ENCODE measurements at places on chromosomes 6 and 20.

DNA sequence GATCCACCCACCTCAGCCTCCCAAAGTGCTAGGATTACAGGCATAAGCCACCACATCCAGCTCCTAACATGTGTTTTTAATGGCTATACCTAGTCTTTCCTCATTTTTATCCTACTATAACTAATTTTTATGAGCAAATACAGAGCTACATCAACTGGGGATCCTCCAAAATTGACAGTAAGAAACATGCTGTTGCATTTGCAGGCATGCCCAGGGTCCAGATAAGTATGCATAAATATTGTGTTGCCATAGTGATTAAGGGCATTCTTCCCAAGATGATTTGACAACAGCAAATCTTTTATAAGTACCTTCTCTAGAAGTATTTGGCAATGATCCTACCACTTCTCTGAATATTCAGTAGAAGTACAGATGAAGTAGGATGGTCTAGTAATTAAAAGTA, 41.9 kb upstream of the MOXD1 start:
- no peak for DNase-seq

DNA sequence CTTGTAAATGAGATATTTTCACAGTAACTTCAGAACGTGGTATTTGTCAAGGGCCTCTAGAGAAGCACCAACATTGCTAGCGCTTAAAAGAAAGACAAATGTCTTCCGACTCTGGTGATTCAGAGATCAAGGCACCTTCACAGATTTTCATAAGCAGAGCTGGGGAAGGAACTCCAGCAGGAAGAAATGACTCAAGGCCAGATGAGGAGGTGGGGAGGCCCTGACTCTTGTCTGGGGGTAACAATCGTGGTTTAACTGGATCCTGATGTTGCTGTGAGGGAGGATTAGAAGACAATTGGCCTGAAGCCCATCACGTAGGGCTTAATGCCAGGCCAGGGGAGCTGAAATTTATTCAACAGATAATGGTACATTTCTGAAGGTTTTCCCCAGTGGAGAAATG, 122.9 kb upstream of the QKI start:
- DNase-seq = no peak

DNA sequence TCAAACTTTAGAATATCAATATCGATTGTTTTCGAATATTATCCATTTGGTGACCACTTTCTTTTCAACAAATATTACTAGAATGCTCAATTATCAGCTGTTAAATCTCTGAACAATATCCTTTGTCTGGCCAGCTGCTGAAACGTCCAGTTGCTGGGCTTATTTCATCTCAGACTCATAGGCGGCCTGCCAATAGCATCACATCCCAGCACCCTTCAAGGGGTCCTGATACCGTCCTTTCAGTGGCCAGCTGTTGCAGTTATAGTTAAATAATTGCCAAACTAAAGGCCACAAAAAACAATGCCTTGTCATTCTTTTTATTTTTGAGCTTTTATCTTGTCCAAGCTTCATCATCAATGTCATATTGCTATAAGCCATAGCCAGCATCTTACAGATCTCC, 1006.8 kb upstream of the MANEA start:
- no peak for DNase-seq

- no peak for DNase-seq
These were observed 162.7 kb upstream of the MLN start for GRCh38 chr6:33966536-33966935.

DNA sequence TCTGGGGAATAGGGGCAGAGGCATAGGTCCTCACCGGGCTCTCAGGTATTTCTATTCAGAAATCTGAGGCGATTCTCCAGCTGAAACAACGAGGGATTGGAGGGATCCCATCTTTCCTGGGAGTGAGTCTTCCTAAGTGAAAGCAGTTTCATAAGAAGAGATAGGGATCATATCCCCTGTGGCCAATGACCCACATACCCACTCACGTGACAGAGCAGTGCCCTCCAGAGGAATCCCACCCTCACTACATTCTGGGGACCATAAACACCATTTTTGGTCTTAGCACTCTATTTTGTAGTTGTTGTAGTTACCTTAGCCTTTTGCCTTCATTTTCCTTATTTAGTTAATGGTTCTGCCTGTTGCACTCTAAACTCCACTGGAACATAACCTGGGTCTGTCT, 121.1 kb downstream of the GPR63 start:
- DNase-seq = no peak

- no peak for DNase-seq
These were observed 15.2 kb downstream of the DEF6 start for GRCh38 chr6:35312807-35313206.

DNA sequence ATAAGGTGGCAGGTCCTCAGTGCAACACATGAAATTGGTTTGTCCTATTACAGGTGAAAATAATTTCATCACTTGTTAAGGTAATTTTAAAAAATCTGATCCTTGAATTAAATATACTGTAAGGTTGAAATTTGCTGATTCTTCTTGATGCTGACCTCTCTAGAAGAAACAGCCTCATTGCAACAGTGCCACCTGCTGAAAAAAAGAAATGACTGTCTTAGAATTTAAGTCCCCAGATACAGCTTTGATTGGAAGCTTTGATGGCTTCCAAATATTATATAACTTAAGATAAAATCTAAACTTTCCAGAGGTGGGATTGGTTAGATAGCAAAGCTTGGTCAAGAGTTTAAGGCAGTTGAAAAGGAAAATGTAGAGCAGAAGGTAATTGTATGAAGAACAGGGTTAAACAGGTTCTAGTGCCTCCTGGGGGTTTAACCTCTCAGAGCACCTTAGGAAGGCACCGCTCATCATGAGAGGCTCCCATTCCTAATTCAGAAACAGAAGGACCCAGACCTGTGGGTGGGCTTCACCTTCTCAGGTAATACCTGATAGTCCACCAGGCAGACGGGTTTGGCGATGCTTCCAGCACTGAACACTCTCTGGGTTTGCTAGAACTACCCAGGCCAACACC, 401.0 kb downstream of the PAX1 start:
- no peak for DNase-seq

GRCh38 chr6:69090132-69090531, 455.1 kb downstream of the ADGRB3 start:
- DNase-seq = no peak

DNA sequence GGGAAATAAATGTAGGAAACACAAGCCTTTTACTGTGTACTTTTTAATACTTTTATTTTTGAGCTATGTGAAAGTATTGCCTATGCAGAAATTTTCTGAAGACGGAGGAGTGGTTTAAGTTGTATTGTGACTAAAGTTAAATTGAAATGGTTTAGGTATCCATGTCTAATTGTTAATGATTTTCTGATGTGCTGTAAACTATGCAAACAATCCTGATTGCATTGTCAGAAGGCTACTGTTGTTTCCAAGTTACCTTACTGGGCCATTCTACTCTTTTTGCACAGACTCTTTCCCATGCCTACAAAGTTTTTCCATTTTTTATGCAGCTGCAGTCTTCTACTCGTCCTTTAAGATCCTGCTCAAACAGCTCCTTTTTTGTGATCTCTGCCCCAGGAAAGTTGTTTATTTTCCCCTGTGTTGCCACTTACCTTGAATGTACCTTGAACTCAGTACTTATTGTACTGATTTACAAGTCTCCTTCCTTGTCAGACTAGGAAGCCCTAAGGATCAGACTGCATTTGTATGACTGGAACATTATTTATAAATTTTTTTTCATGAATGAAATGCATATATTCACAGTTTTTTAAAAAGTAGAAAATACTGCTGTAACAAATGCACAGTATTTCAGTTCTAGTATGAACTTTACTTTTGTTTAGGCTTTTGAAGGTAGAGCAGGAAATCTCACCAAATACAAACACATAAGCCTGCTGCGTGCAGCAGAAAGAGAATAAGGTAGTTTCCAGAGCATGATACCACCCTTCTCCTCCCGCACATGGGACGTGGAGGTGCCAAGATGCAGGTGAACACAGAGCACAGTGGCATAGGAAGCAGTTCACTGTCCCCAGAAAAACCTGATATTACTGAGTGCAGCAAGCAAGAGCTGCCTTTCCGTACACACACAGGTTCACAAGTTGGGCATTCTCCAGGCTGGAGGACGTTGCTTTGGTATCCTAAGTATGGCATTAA, 97.8 kb downstream of the CRYBG1 start:
- DNase-seq = no peak

GRCh38 chr6:84052883-84053241, 19.3 kb downstream of the MRAP2 start:
- DNase-seq = no peak

- DNase-seq = no peak
These were observed 161.8 kb downstream of the DLL1 start for GRCh38 chr6:170128811-170129681.

DNA sequence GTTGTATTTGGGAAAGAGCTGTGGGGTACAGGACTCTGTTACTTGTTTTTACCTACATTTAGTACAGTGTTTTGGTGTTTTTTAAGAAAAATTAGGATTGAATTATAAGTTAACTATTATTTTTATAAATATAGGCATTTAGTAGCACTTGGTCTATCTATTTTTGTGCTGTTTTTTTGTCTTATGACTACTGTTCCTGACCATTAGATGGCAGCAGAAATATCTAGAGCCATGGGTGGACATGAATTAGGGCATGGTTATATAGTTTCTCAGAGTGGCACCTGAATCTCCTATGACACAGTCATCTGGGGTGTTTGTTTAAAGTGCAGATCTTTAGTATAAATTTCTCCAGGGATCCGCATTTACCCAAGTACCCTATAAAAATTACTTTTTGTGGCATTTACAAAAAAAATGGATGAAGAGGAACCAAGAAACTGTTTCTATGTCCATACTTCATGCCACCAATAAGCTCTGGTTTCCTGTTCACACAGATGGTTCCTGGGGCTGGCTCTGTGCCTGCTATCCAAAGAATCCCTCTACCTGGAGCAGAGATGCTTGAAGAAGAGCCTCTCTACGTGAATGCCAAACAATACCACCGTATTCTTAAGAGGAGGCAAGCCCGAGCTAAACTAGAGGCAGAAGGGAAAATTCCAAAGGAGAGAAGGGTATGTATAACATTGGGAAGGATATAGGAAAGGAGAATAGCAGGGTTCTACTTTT, 19.8 kb downstream of the NFYA start:
- no peak for DNase-seq

GRCh38 chr6:135163440-135163738, 17.7 kb upstream of the MYB start:
- peak; percentile 53 for DNase-seq

DNA sequence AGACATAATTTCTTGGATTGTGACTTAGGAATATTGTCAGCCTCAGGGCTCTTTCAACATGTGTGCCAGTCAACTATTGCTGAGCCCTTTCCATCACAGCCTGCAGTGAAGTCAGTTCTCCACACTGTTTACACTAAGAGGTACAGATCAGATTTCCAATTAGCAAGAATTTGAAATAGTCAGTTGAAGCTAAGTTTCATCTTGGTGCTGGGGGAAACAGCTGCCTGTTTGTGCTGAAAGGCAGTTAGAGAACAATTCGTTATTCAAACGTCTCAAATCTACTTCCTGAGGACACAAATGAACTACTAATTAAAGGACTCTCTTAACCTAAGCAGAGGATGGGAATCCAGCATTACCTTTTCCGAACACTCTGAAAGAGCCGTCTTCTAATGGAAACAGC, 25.9 kb downstream of the ADGRF1 start:
- no peak for DNase-seq

DNA sequence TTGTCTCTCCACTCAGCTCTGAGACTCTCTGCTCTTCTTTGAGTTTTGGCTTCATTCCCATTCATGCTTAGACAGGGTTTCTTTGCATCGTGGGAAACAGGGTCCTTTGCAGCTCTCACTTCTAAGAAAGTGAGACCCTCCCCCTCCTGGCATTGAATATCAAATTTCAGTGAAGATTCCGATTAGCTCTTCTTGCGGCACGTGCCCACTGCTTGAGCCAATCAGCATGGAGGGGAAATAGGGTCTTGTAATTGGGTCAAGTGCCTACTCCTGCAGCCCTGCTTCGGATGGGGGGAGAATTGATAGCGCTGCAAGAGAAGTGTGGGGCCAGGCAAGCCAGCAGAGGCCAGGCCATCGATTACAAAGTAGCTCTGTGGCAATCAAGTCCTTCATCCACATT, 69.6 kb downstream of the TFAP2C start:
- no peak for DNase-seq

DNA sequence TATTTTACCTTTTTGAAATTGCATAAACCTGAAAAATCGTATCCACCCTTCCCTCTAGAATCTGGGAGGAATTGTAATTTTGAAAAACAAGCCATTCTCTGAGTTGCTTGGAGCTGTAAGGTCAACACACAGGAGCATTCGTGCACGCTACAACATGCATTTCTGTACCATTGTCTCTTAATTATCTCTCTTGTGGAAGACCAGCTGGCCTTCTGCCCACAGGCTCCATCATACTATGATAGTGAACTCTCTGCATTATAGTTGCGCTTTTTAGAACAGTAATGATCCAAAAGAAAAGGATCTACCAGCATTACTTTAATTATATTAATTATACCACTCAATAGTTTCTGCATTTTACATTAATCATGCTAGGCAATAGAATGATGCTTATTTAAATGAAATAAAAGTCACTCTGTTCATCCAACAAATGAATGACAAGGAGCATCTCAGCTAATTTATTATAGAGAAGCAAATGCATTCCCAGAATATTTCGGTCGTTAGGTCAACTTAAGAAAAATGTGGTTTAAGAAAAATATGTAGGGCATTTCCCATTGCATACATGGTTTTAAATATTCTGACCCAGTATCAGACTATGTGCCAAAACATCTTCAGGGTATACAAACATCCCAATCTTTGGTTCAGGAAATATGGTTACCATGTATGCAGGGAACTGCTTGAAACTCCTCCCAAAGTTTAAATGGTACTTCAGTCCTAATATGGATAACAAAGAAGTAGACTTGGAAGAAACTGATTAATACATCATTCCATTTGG, 263.5 kb downstream of the TFAP2A start:
- DNase-seq = no peak

- no peak for DNase-seq
These were observed 27.2 kb upstream of the SPAG4 start for GRCh38 chr20:35588397-35588796.

- no peak for DNase-seq
These were observed 21.8 kb upstream of the SRF start for GRCh38 chr6:43149265-43149664.

DNA sequence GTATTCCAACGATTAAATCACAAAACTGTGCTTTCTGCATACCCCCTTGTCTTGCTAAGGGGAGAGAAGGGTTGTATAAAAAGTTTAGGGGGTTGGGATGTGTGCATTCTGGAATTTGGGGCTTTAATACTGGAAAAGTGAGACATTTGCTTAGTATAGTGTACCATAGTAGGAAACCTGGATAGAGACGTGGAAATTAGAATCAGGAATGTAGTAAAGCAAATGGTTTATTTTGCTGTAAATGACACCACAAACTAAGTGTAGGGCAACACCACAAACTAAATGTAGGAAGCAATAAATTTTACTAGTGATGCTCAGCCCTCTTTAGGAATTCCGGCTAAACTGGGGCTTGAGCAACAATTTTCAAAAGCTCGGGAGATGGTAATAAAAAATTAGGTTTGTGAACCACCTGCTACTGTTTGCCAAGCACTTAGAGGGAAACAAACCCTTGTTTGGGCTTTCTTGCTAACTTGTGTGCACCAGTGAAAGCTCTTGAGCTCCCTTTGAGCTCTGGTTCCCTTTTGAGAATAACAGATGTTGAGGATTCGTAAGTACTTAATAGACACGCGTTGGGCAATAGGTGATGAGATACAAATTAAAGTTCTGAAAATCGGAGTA, 13.8 kb downstream of the BRD2 start:
- no peak for DNase-seq

Measured in stimulated activated CD4-positive, alpha-beta T cell treated with anti-CD3 and anti-CD28 coated beads, Interleukin-12 subunit alpha, Interleukin-12 subunit beta, amount 100 ng/mL, for 48 hours (primary cell).